OCI-LY7 (cell line): ENCODE measurements at places on chromosomes 13 and 19. TPM values are rescaled to one million over a fixed set of nuclear protein-coding genes. Genes with fewer than 3 reads are reported as not detected.
A peak's percentile ranks its signal among the peaks of the same experiment; 100 is the strongest.

GRCh38 chr13:30158774-30159445 is 148.4 kb downstream of the KATNAL1 start:
- no peak for DNase-seq

- DNase-seq = no peak
These were observed 239.9 kb downstream of the VWA8 start for GRCh38 chr13:41720839-41721561.

DNA sequence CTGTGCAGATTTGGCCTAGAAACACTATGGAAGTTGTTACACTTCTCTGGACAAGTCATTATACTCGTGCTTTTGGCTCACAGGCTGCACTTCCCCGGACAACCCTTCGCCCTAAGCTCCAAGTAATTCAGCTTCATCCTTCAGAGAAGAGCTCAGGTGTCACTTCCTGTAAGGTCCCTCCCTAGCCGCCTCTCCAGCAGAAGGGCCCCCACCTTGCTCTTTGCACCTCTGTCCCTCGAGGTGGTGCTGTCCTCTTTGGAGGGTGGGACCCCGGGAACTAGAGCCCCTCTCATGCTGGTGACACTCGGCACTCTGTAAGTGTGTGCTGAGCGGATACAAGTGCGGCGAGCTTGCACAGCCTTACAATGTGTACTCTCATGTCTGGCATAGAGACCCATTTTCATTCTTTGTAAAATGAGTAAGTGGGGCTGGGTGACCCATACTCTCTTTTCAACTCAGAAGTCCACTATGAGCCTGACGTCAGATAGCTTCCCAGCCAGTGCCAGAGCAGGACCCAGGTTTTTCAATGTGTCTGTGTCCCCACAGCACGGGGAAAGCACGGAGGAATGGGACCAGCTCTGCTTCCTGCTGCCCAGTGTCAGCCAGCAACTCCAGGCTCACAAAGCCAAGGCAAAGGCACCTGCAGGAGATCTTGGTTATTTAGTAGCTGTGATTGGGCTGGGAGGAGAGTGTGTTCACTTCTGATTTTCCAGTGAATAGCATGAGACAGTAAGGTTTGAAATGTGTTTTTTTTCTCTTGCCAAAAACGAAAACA is 26.9 kb downstream of the CHAMP1 start:
- DNase-seq = no peak

DNA sequence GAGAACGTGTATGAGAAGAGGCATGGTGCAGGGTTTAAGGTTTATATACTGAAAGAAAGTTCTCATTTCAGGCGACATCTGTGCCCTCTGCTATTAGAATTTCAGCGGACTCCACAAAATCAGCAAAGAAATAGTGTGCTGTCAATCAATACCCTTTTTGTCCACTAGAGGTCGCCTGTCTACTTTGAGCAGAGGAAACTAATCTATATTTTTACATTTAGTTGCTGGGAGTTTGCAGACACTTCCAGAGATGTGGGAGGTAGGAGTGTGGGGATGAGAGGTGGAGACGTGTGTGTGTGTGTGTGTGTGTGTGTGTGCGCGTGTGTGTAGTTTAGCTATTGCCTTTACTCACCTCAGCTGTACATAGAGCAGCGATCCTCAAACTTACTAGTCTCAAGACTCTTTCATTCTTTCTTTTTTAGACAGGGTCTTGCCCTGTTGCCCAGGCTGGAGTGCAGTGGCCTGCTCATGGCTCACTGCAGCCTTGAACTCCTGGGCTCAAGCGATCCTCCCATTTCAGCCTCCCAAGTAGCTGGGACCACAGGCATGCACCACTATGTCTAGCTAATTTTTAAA is 9.7 kb downstream of the INAFM1 start:
- DNase-seq = peak; percentile 68

DNA sequence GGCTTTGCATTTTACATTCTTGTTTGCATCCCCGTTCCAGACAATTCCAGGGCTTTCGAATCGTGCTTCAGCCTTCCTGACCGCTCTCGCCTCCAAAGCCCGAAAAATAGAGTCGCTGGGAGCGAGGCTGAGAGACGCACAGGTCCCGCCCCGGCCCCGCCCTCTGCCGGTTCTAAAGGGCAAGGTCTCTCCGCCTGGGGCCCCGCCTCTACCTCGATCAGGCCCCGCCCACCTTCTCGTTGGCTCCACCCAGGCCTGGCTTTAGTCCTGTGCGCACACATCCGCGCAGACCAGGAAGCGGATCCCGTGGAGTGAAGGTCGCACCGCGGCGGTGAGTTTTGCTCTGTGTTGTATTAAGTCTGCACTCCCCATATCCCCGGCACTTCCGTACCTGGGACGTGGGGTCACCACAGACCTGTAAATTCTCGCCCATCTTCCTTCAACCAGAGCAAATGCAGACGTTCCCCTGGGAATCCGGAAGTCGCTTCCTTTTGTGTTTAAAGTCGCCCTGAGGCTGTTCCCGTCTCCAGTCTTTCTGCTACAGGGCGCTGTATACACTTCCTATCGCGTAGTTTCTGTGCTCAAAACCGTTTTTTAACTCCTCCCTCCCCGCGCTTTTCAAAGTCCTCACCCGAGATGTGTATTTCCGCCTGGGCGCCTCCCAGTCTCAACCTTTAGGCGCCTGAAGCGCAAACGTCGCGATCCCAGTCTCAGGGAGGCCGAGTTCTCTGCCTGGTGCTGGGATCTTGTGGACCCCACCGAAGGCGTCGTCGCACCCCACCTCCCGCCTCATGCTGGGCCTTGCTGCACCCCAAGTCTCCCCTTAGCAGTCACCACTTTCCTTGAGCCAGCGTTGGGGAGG is at the start of gene ZNF701:
Gene ZNF701, plus strand, starts transcription at position 288 of the 862 bp plus-strand sequence. CDS start 3,861 bp downstream, outside the sequence.
- DNase-seq = peak; percentile 92

- DNase-seq = no peak
These were observed 399 bp upstream of the SPTBN4 start for GRCh38 chr19:40466219-40466984.

- no peak for DNase-seq
These were observed 7.2 kb downstream of the ZNF296 start for GRCh38 chr19:45069056-45069455.

DNA sequence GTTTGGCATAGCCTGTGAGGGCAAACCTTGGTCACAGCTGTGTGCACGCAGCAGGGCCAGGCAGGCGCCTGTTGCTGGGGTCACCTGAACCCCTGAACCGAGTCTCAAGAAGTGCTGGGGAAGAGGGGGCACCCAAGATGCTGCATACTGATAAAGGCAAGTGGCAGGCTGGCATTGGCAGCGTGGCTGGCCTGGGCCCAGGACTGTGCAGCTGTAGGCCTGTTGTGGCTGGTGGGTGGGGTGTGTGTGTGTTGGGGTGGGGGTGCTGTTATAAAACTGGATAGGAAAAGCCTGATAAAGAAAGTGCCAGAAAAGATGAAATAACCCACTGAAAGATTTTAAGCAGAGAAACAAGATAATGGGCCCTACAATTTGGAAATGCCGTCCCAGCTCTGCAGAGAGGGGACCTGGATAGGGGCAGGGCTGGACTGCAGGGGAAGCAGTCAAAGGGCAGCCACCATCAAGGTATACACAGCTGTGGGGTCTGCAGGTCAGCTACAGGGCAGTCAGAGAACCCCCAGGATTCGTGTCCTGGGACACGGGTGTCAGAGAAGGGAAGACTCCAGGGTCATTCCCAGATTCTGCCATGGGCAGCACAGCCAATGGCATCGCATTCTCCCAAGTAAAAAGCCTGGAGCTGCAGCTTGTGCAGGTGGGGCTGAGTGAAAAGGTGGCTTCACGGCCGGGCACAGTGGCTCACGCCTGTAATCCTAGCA is 33.2 kb downstream of the CILP2 start:
- DNase-seq = no peak

DNA sequence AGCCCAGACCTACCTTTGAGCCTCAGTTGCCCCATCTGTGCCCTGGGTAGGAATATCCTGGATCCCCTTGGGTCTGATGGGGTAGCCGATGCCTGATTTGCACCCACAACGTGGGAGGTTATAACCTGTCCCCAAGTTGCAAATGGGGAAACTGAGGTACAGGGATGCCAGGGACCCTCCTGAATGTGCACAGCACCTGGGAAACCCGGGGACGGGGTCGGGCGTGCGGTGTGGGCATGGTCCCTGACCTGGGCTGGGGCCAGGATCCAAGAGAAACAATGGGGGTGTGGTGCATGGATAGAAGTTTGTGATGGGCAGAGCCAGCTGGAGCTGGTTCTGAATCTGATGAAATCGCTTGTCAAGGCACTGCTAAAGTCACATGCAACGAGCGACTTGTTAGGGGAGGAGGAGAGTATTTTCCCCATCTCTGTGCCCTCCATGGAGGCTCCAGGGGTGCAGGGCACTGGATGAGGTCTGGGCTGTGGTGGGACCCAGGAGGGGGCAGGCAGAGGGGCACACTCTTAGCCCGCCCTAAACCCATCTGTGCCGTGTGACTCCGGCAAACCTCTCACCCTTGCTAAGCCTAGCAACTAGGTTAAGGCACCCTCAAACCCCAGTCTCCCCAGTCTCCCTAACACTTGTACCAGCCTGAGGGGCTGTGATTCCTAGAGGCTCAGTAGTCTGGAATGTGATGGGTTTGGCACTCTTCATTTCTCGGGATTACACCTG is 749 bp downstream of the GDF15 start:
- DNase-seq = no peak

DNA sequence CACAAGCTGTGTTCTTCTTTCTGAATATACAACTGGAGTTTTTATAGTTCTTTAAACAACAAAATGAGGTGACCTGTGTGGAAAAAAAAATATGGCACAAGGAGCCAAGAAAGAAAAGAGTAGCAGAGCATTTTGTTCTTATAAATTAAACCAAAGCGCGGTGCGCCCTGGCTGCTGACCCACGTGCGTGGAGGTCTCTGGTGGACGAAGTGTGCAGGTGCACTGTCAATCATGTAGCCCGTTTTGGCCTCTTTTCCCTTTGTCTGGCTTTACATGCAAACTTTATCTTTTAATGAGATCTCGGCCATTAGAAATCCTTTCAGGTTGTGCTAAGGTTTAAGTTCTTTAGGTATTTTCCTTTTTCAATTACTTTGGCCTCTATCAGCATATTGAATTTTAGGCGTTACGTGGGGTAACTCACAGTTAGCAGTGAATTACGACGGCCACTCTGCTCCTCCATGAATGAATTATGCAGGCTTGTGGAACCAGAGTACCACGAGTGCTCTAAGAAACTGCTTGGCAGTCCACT is 443.9 kb upstream of the SLC10A2 start:
- DNase-seq = no peak

GRCh38 chr19:56727677-56728076 is 56.1 kb upstream of the ZNF835 start:
- DNase-seq = no peak

DNA sequence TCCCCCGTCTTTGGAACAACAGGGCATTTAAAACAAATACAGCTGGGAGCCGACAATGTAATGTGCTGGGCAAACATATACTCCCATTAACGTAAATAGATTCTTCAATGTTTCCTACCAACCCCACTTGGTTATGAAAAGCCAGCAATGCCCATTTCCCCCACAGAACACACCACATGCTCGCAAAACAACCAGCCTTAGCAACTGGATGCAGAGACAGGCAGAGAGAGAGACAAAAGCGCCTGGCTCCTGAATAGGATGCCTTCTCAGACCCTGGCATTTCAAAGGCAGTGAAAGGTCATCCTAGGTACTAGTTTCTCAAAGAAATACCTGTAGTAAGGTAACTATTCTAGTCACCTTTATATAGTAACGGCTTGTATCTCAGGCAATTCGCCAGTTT is 462.9 kb downstream of the ITGBL1 start:
- DNase-seq = no peak

- DNase-seq = no peak
These were observed 29.0 kb downstream of the URI1 start for GRCh38 chr19:29971002-29971401.

DNA sequence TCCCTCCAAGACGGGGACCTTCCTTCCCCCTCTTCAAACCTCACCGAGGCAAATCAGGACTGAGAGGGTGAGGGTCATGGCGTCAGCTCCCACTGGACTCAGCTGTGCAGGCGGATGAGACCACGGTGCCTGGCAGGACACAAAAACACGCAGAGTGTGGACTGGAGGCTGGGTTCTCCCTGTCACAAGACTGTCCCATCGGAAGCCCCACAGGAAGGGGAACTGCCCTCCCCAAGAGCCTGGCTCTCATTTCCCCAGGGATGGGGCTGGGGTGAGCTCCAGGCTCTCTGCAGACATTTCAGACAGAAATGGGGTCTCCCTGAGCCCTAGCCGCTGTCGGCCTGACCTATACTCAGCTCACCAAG is at the start of gene LILRB5:
Gene LILRB5, minus strand, starts transcription at position 158 of the 365 bp plus-strand sequence. Its CDS starts 80 bp downstream, at position 78.
- DNase-seq = no peak

- peak; percentile 96 for DNase-seq
These were observed 8.1 kb downstream of the RINL start for GRCh38 chr19:38869836-38870607.

CACNG7 gene
- not detected in 2 replicates for total RNA-seq

MKNK2 gene
- total RNA-seq = 200 and 225 TPM in 2 replicates

SIGLEC5 gene
- not detected in 2 replicates for total RNA-seq

KLK12 gene
- not detected in 2 replicates for total RNA-seq
